ENCODE measurements at places on chromosomes 16 and 17.

DNA sequence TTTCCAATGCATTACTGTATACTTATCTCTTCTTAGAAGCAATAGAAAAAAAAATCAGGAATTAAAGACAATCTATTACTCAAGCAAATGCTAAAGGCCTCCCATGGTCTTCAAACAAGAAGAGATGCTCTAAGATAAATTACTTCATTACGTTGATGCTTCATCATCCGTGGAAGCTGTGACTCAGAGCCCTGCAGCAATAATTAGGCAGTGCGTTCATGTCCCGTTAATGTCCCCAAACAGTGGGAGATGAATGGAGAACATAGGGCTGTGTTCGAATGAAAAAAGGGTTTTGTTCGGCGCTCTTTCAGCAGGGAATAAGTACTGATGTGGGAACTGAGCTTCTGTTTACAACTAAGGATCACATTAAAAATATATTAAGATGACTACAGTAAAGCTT, 15.9 kb upstream of the PDXDC1 start:
- DNase-seq: no peak

- no peak for DNase-seq
Observed at GRCh38 chr16:86994215-86994614, 323.0 kb downstream of the C16orf95 start.

GRCh38 chr16:81608523-81609209, 164.1 kb downstream of the CMIP start:
- DNase-seq: no peak

- no peak for DNase-seq
Observed at GRCh38 chr16:77548766-77549165, 113.9 kb upstream of the ADAMTS18 start.

DNA sequence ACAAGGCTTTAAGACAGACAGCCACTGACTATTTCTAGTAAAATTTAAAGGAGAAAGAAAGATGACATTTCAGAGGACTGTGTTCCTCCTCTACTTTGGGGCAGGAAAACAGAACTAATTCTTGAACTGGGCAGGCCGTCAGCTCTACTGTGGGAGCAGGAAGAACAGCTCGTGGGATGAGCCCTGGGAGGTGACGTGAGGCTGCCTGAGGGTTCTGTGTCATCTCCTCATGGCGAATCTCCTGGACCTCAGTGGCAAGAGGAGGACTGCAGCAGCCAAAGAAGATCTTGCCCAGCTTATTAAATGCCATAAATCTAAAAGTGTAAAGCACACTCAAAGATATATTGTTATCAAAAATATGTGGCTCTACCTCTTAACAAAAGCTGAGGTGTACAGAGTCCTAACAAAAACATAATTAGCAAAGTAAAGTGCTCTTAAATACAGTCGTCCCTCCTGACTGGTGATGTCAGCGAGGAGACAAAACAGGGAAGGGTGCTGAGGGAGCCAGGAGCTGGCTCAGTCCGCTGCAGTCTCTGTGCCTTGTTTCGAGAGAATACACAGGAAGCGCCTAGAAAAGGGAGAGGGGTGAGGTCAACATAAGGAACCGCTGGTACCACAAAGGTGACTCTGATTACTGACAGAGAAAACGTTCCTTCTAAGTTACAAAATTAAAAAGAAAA, 58.0 kb downstream of the CREBBP start:
- DNase-seq: no peak
